ENCODE measurements at places on chromosomes 2 and 18.

DNA sequence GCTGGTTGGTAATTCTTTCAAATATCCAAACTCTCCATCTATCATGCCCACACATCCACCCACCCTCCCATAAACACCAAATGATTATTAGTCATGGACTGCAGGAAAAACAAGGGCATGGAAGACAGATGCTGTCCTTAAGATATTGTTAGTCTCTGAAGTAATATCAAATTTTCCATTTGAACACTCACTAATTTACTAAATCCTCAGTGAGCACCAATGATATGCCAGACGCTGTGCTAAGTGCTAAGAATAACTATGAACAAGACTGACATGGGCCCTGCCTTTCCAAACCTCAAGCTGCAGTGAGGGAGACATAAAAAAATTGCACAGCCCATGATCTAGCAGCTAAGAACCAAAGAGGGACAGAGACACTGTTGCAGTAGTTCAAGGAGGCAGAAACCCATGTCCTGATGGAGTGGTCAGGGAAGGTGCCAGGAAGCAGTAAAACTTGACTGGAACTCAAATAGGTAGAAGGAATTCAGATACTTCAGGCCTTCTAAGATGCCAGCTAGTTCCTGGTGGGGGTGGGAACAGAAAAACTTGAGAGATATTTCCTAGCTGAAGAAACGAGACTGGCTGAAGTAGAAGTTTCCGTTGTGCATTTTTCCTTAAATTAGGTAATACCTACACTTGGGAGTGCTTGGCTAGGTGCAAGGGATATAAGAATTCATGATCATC, 182.1 kb downstream of the OSR1 start:
- no peak for DNase-seq

GRCh38 chr2:165820296-165820695, 26.2 kb upstream of the GALNT3 start:
- DNase-seq: no peak

DNA sequence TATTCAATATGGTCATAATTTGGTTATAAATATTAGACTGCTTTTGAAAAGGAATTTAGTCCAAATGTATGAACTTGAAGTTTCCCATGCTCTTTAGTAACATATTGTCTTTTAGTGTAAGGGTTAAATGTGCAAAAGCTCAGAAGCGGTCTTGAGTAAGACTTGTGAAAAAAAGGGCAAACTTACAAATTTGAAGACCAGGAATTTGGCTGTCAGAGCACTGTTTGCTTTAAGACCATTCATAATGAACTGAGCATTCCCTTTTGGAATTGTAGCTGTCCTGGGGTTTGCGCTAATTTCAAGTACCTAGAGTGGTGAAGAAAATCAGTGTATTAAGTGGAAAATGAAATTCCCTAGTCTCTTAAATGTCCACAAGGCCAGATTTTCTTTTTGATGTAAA, 6.9 kb upstream of the ZEB2 start:
- no peak for DNase-seq

- no peak for DNase-seq
Observed at GRCh38 chr2:230797515-230798495, 66.9 kb upstream of the ITM2C start.

GRCh38 chr2:26305540-26305939, 40.4 kb upstream of the SELENOI start:
- no peak for DNase-seq

- no peak for DNase-seq
Observed at GRCh38 chr2:213104903-213105202, 46.6 kb downstream of the IKZF2 start.

DNA sequence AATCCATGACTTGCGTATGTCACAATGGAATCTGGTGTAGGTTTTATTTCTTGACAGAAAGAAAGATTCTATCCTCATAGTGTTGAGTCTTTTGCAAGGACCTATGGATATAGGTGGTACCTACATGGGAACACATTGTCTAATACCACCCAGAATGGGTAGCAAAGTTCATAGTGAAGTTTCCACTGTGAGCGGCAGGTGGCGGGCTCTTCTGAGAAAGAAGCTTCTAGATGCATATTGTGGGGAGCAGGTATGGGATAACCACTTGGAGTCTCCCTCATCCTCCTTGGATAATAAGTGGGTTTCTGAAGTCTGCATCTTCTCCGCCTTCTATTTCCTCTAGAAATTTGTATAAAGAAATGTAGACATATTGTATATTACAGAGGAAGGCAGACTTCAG, 44.9 kb downstream of the LINC00305 start:
- DNase-seq: no peak

GRCh38 chr2:102094917-102095316, 47.6 kb upstream of the IL1R1 start:
- no peak for DNase-seq

- no peak for DNase-seq
Observed at GRCh38 chr18:9237981-9238380, 96.6 kb upstream of the TWSG1 start.

- no peak for DNase-seq
Observed at GRCh38 chr18:11948852-11949523, 32.3 kb upstream of the IMPA2 start.

DNA sequence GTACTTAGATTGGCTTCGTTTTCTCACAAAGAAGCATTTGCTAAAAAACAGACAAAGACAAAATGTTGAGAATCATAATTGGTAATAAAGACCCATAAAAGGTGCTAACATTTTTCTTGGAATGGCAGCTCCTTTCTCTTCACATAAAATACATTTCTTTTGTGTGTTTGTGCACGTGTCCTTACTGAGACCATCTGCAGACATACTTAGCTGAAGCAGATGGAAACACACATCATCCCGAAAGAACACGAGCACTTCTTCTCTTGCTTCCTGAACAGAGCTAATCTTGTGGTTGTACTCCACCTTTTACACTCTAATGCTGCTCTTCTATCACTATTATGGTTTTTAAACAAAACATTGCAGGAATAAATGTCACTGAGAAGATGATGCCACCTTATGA, 142.5 kb downstream of the SPHKAP start:
- no peak for DNase-seq

DNA sequence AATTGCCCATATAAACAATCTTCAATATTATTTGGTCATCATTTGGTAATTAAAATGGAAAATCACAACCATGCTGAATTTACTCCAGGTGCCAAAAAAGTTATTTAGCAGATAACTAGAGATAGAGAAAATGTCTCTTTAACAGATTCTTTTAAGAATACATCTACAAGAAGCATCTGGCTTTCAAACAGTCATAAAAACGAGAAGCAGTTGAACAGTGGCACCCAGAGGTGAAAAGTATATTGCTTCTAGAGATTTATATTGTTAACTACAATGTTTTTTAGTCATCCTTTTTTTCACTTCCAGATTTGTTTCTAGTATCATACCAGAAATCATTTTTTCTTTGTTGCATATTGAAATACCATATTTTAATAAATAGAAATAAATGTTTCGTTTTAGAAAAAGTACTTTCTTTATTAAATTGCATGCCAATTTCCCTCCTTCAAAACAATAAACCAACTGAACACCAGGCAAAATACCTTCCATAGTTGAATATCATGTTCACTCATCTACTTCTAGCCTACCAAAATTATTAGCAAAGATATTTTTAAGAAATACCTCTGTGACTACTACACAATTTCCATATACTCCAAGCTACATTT, 65.4 kb upstream of the HNRNPA3 start:
- no peak for DNase-seq

DNA sequence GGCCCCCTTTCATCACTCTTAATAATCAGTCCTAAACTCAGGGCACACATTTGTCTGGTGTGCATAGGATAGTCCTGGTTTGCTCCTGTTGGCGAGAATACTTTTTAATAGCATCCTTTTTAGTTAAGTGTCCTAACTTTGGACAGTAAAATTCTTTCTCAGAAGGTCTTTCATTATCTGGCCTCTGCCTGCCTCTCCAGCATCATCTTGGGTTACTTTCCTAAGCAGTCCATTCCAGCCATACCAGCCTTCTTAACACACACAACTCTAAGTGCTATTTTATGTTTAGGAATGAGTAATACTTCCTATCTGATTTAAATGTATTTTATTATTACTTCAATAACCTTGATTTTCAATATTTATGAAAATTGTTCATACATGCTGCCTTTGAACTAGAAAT, 151.0 kb downstream of the ACOXL start:
- DNase-seq: no peak

GRCh38 chr2:161556440-161556839, 67.8 kb upstream of the SLC4A10 start:
- no peak for DNase-seq

Data from nucleus accumbens (tissue), 56 donors.